ENCODE measurements at places on chromosomes 2 and 18. TPM values are rescaled to one million over a fixed set of nuclear protein-coding genes. Genes with fewer than 3 reads are reported as not detected.

- DNase-seq: no peak
Measured at GRCh38 chr2:191933307-191934105, 86.6 kb upstream of the CAVIN2 start.

- DNase-seq: no peak
Measured at GRCh38 chr2:86062043-86062442, 43.6 kb downstream of the POLR1A start.

DNA sequence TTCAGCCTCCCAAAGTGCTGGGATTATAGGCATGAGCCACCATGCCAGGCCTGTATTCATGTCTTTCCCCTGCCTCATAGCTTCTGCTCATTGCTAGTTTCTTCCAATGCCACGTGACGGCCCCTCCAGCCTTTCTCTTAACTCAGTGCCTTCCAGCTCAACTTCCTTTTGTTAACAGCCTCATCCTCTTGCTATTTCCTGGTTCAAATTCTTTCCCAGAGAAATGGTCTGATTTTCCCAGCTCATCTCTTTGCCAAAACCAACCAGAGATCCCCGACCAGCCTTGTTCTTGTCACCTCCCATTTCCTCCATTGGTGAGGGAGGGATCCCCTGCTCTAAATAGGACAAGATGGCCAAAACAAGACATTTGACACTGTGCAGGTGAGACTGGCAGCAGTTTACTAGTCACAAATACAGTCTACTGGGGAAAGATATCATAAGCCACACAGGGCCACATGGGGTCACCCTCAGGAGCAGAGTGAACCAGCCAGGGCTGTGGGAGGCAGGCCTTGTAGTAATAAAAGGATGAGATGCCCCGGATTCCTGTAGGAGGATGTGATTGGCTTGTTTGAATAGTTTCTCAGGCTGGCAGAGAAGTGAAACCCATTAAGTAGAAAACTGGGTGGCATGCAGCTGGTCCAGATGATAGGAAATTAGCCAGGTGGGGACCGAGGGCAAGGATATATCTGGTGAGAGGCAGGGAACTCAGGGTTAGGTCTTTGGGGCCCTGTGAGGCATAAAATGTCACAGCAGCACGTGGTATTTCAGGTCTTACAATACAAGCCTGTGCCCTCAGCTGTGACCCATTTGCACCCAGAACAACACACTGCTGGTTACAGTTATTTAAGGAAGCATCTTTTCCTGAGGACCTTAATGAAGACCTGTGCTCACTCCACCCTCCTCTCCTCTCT lies 6.4 kb downstream of the CD207 start:
- DNase-seq: no peak

DNA sequence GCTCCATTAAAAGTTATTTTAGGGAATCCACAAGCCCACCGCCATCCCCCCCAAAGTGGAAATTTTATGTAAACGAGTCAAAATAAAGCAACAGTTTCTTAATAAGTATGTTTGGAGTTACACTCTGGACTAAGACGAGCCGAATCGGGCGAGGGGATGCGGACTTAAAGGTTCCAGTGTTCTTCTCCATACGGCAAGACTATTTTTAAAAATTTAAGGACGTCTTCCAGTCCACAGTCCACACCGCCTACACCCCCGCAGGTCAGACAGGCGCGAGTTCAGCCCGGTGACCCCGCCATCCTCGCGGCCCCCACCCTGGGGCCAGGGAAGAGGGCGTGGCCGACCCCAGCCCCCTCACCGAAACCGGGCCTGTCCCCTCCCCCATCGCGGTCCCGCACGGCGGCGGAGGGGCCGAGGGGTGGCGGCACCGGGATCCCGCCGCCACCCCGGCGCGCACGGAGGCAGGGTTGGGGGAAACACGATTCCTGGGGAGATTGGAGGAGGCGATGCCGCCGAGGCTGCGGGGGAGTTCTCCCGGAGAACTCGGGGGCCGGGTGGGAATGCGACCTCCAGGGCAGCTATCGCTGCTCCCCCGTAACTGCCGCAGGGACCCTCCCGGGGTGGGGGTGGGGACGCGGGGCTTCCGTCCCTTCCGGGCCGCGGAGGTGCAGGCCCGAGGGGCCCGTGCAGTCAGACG lies 24.5 kb upstream of the SMAD7 start:
- peak; percentile 90 for DNase-seq

GRCh38 chr2:231272991-231273390 lies 74.6 kb downstream of the ARMC9 start:
- DNase-seq: no peak

- no peak for DNase-seq
Measured at GRCh38 chr2:44933434-44933951, 8.0 kb upstream of the SIX3 start.

- DNase-seq: no peak
Measured at GRCh38 chr18:79788734-79789085, 9.0 kb upstream of the KCNG2 start.

GRCh38 chr18:40013001-40013609 lies 1941.9 kb upstream of the PIK3C3 start:
- DNase-seq: no peak

DNA sequence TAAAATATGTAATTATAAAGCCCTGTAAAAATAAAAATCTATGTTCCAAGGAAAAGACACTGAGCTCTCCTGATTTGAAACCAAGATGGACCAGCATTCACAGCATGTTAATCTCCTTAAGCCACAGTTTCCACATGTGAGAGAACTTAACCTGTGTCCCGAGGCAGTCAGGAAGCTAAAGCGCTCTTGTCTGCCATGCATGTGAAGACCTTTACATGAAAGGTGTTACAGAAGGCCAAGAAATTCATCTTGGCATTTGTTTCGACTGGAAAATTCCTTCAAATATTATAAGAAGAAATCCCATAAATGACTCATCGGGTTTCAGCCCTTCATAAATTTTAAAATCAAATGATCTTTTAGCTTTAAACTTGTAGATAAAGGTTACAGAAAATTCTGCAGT lies 328.6 kb downstream of the CDH2 start:
- no peak for DNase-seq

GRCh38 chr2:8296306-8296705 lies 385.6 kb upstream of the ID2 start:
- DNase-seq: no peak

GRCh38 chr2:163373496-163373895 lies 362.3 kb downstream of the FIGN start:
- DNase-seq: no peak

GRCh38 chr2:48452108-48452507 lies 77.8 kb upstream of the STON1 start:
- DNase-seq: no peak

DNA sequence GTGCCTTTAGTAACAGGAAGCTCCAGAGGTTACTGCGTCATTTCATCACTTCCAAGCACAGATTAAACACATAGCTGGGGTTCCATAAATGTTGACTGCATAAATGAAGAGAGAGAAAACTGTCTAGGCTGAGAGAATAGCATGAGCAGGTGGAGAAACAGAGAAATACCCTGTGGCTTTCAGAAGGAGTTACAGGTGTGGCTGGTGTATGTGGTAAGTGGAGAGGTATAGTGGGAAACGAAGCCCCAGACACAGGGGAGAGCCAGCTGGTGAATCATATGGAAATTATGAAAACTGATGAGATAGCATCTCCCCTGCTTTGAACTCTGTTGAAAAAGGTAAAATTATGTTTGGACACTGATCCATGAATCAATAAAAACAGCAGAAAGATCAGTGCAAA lies 807.4 kb upstream of the POU3F3 start:
- DNase-seq: no peak

DNA sequence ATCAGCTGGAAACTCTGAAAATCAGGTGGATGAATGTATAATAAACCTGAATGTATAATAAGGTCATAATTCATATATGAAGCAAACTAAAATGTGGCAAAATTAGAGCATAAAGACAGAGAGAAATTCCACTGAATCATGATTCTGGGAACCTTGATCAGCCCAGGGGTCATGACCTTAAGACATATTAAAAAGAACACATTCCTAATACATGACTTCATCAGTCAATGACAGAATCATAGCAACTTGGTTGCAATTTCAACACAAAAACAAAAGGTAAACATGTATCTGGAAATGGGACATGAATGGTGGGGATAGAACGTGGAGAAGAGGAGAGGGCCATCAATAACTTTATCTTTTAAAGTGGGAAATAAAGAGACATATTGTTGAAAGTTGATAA lies 17.6 kb downstream of the AFF3 start:
- DNase-seq: no peak

- DNase-seq: no peak
Measured at GRCh38 chr2:60886991-60887390, 5.6 kb downstream of the REL start.

- DNase-seq: no peak
Measured at GRCh38 chr18:463827-464541, 36.5 kb downstream of the COLEC12 start.

DNA sequence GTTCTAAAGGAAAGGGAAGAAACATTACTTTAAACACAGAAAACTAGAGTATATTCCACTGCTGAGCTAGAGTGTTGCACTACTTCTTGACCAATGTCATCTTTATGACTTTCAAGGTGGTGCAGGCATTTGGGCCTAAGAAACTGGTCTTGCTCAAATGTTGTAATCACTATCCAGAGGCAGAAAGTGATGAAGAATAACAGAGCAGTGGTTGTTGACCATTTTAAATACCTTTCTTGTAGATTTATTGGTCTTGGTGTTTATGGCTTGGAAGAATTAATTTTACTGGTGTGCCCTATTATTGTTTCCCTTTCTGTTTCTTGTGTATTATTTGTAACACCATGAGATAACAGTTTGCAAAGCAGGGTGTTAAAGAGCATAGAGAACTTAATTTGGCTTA lies 56.9 kb upstream of the SCN7A start:
- no peak for DNase-seq

- no peak for DNase-seq
Measured at GRCh38 chr2:14621114-14621513, 11.4 kb upstream of the LRATD1 start.

- peak; percentile 25 for DNase-seq
Measured at GRCh38 chr18:49846718-49847470, 33.6 kb upstream of the ACAA2 start.

DNA sequence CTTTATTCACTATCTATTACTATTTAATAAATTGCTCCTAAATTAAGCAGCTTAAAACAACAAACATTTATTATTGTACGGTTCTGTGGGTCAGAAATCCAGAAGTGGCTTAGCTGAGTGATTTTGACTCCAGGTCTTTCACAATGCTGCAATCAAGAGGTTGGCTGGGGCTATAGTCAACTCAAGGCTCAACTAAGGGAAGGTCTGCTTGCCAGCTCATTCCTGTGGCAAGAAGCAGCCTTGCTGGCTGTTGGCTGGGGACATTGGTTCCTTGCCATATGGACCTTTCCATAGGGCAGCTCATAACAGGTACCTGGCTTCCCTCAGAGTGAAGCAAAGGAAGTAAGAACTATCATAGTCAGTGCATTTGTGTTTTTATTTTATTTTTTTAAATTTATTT lies 5.0 kb upstream of the MRPL19 start:
- no peak for DNase-seq

DNA sequence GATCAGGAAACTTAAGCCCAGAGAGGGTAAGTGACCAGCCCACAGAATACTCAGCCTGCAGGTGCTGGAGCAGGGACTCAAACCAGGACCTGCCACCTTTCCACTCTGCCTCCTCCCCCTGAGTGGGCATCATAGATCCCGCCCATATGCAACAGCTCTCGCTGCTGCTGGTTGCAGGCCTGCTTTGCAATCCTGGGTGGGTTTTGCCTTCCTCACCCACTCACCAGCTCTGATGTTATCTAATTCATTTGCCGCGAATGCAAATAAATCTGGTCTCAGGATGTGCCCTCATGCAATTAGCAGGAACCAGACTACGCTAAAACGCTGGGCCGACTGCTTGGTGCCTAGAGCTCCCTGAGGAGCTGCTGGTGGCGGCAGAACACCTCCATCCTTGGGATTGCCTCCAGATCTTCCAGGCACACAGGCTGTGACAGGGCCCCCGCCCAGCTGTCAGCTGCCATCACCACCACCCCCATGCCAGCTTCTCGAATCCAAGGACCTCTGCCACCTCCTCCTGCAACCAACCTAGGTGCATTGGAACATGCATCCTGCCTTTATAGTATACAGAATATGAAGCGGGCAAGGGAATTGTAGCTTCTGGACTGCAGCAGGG lies 28.8 kb downstream of the CNGA3 start:
- DNase-seq: no peak

DNA sequence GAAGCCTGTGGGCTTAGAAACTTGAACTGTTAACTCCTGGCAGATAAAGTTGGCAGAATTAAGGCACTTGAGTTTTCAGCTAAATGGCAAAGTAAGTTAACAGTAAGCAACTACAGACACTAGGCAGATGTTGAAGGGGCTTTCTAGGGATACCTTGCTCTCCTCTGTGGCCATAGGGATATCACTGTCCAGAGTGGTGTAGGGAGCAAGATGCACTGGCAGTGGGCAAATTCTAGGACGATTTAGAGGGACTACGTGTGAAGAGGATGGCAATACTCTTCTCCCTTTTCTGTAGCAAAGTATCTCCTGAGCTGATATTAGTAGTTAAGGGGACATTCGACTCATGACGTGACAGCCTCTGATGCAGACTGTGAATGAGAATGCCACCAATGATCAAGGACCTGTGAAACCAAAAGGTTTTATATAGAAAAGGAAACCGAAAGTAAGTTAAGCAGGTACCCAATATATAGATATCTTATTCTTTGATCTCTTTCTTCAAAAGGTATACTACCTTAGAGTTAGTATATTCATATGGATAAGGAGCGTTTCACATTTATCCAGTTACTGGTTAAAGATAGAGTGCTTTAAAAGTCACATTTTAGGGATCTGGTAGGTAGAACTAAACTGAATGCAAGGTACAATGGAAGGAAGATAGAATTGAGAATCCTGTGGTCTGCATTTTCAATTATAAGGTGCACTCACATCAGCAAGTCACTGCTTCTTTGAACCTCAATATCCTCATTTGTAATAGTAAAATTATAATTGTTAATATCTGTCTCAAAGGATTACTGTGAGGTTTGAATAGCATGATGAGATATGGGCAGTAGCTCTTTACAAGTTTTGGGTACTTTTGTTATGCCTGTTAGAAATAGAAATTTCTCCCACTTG lies 106.4 kb downstream of the KCNH7 start:
- DNase-seq: no peak

Gene HOXD12
- polyA plus RNA-seq: not detected

Gene ID2
- polyA plus RNA-seq: 113 TPM

Gene PROKR1
- polyA plus RNA-seq: not detected

Gene NOL4
- polyA plus RNA-seq: 0.62 TPM

Gene PLEK
- polyA plus RNA-seq: 2.8 TPM

Gene MYOM1
- 2.1 TPM for polyA plus RNA-seq

Gene ACOXL
- not detected for polyA plus RNA-seq

Gene UGT1A8
- 30.0 TPM for polyA plus RNA-seq

Gene MATN3
- 2.3 TPM for polyA plus RNA-seq

Gene CRYGD
- polyA plus RNA-seq: not detected

Gene MOCOS
- polyA plus RNA-seq: 1.1 TPM
